T-helper 9 cell (primary cell): ENCODE measurements at places on chromosomes 6 and 20.

DNA sequence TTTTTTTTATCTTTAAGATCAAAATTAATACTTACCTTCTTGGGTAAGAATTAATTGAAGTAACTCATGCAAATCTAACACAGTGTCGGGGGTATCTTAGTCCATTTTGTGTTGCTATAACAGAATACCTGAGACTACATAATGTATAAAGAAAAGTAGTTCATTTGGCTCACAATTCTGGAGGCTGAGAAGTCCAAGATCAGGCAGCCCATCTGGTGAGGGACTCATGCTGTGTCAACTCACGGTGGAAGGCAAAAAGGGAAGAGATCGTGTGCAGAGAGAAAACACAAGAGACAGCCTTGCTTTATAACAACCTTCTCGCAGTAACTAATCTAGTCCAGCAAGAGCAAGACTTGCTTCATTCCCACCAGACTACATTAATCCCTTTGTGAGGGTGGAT, 92.9 kb upstream of the VSTM2L start:
- DNase-seq: no peak

DNA sequence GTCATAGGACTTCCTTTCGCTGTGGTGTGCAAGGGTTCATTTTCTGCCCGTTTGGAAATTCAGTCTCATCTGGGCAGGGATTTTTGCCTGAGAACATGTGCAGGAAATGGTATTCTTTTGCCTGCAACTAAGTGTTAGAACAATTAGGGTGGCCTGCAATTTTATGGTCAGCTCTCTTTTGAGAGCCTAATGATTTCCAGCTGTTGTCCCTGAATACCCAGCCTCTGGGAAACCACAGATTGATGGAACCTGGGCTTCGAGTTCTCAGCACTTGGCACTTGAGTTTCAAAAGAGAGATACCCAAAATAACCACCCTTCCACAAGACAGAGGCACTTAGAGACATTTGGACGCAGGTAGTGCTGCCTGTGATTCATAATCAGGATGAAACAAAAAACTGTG, 217.2 kb upstream of the FOXA2 start:
- no peak for DNase-seq

DNA sequence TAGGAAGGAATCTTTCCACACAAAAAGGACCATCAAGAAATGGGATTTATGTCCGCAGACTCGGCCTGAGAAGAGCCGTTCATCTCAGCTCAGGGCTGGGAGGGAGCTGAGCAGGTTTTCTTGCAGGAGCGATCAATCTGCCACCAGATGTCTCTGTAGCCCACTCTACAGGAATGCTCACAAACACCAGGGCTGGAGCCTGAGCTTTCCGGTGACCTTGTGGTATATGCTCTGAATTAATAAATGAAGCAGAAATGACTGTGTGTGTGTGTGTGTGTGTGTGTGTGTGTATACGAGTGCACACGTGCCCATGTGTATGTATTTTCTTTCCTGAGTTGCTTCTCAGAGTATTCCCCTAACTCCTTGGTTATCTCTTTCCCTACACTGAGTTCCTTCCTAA, 12.0 kb downstream of the CD83 start:
- DNase-seq: no peak

GRCh38 chr6:37077905-37078296, 72.4 kb downstream of the FGD2 start:
- DNase-seq: no peak

DNA sequence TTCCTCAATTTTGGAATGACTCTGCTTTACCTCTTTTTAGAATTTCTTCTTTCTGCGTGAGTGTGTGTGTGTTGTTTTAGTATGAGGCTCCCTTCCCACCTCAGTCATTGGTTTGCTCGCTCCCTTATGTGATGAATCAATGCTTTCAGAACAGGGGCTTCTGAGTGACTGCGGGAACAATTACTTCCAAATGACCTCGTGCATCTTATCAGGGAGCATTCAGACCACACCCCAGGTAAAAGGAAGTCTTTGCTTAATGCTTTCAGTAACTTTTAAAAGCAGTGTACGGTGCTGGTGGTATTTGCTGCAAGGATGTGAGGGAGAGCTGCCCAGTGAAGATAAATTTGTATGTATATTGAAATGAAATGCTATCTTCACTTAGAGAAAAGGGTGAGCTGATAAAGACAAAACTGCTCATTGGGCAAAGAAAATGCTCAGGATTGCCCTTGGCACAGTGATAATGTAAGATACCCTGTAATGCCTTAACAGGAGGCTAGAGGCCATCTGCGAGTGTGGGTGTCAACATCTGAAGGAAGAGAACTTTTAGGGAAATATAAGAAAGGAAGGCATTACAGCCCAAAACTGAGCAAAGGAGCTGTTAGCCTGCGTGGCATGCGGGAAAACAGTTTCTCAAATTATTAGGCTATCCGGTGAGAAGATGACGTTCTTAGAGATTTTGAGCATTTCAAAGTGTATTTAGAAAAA, at the start of gene MLIP:
Gene MLIP (plus strand): TSS at position 103 of the 705 bp plus-strand sequence. CDS start 37 bp downstream, at position 140.
- no peak for DNase-seq
